ENCODE measurements at places on chromosomes 2 and 18.

GRCh38 chr18:47870605-47871004 is 59.9 kb downstream of the SMAD2 start:
- no peak for DNase-seq

GRCh38 chr2:164922134-164922533 is 33.2 kb downstream of the SLC38A11 start:
- DNase-seq: no peak

- DNase-seq: no peak
Observed at GRCh38 chr2:10912796-10913455, 1.2 kb downstream of the KCNF1 start.

DNA sequence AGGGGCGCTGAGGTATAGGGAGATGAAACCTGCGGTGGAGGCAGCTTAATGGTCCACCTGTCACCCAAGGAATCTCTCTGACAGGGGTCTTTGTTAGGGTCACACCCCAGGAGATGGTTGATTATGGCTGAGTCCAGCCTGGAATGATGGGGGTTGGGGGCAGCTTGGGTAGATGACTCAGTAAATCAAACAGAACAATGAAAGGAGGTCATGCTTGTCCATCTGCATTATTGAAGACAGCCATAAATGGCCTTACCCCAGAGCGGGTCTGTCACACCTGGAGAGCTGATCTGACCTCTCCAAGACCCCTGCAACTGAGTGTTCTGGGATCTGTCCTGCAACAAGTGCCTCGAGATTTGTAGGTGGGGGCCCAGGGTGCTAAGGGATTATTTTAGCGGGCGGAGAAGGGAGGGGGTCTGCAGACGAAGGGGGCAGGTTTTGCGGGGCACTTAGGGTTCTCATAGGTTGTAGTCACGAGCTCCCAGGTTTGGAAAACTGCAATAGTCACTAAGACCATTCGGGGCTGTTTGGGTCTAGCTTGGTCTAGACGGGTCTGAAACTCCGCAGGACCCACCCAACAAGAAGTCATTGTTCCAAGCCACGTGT is 771 bp upstream of the IGFBP2 start:
- DNase-seq: no peak

- no peak for DNase-seq
Observed at GRCh38 chr2:202449344-202449743, 73.2 kb downstream of the BMPR2 start.

GRCh38 chr2:136985044-136985443 is 219.7 kb downstream of the THSD7B start:
- no peak for DNase-seq

GRCh38 chr2:176679061-176679669 is 409.9 kb downstream of the MTX2 start:
- DNase-seq: no peak

DNA sequence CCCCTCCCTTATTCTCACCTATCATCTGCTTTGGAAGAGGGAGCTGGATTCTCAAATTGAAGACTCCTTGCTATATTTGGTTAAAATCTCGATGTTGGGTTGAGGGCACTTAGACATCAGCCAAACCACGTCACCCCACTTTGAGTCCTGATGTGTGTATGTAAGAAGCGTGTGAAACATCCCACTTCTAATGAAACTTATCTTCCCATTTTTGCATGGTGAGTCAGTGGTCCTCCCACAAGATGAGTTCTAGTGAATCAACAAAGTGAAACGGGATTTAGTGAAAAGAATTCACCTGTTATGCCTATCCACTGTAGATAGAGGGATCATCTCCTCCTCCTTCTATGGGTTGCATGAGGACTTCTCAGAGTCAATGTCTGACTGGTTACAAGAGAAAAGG is 51.4 kb upstream of the SPRED2 start:
- no peak for DNase-seq

DNA sequence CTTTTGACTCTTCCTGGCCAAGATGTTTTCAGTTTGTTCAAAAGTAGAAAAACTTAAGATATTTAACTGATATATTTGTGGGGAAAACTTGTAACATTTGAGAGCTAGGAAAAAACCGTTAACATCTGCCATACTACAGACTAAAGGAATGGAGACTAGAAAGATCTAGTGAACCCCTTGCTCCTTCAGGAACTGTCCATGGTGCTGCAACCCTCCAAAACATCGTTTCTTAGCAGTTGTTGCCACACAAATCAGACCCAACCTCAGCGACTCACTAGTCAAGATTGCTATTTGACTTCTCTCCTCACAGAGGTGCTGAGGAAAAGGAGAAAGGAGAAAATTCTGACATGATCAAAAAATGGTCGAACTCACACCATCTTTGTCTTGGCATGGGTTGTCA is 393.8 kb upstream of the LYPD1 start:
- DNase-seq: peak; percentile 43

GRCh38 chr18:36066686-36067054 is 689 bp downstream of the RPRD1A start:
- DNase-seq: peak; percentile 62

DNA sequence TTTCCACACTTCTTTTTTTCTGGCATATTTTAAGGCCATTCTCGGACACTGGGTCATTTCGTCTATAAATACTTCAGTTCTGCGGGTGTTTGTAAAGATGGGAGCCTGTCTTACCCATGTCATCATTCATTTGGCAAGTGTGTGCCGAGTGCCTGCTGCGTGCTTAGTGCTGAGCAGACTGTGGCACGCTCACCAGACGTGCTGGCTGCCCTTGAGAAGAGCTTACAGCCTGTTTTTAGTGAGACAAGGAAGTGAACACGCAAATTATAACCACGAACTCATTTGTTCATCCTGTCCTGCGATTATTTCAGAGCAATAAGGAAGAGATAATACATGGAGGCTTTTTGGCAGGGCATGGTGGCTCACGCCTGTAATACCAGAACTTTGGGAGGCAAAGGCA is 10.4 kb upstream of the STON1 start:
- DNase-seq: no peak

Data from H7 (cell line).